ENCODE measurements at places on chromosomes 2 and 18.

GRCh38 chr2:174903264-174903556 is 102.0 kb downstream of the CHN1 start:
- no peak for DNase-seq

DNA sequence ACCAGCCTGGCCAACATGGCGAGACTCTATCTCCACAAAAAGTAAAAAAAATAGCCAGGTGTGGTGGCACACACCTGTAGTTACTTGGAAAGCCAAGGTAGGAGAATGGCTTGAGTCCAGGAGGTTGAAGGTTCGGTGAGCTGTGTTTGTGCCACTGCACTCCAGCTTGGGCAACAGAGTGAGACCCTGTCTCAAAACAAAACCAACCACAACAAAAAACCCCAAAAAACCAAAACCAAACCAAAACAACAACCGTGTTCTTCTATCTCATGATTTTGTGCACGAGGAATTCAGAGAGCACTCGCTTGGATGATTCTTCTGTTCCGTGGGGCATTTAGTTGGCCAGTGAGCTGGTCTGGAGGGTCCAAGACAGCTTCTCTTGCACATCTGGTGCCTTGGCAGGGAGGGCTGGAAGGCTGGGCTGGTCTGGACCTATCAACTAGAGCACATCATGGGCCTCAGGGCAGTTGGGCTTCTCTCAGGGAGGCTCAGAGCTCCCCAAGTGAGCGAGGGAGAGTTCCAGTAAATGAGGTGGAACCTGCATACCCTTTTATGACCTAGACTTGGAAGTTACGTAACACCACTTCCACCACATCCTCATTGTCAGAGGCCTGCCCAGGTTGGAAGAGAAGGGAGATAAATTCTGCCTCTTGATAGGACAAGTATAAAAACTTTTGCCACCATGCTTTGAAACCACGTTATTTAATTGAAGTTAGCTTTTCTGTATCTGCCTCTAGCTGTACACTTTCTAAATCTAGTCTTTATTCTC is 25.2 kb downstream of the SIX2 start:
- no peak for DNase-seq

DNA sequence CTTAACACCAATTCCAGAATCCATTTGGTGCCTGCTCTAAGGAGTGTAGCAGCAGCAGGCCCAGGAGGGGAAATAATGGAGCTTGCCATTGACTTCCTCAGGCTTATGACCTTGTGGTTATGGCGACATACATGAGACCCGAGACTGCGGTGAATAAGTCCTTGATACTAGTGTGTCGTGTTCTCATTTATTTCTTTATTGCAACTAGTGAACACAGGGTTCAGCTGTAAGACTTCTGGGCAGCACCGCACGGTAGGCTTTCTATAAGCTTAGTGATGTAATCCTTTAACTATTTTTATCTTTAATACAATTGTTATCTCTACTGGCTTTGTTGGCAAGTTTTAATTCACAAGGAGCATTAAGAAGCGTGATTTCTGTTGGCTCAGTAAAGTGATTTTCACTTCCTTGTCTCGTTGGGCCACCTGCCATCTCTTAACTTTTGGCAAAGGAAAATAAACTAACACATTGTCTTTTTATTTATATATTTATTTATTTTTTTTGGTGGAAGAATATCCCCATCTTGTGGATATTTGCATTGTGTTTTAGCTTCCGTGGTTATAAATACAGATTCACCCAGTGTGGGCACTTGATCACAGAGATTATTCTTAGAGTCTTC is 139.8 kb downstream of the LTBP1 start:
- DNase-seq, result no peak

- DNase-seq, result no peak
Observed at GRCh38 chr2:101722864-101723263, 25.4 kb downstream of the MAP4K4 start.

DNA sequence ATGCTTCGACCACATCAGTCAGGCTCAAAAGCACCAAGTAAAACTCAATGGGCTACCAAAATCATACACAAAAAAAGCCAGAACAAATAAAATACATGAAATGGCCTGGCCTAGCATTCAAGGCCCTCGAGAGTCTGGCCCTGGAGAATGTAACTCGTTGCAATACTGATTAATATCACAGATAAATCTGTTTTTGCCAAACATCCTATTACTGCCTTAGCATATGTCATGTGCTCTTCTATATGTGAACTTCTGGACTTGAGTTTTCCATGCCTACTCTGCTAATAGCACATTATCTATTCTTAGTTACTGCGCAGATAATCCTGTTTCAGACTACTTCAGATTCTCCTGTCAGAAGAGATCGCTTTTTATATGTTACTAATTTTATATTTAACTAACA is 250.7 kb upstream of the SMAD7 start:
- DNase-seq, result no peak

DNA sequence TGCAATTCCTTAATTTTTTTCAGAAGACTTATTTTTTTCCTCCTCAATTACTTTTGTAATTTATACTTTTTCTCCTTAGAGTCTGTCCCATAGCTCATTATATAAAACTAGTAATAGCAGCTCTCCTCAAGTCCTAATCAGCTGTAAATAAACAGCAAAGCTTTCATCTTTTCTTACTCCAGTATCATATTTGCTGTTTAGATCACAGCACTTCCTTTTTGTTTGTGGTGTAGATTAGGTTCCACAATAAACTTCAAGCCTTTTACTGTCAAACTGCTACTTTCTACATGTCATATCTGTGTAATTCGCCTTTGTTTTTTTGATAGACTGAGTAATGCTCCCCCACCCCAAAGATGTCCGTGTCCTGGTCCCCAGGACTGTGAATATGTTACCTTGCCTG is 25.5 kb downstream of the GCG start:
- no peak for DNase-seq

DNA sequence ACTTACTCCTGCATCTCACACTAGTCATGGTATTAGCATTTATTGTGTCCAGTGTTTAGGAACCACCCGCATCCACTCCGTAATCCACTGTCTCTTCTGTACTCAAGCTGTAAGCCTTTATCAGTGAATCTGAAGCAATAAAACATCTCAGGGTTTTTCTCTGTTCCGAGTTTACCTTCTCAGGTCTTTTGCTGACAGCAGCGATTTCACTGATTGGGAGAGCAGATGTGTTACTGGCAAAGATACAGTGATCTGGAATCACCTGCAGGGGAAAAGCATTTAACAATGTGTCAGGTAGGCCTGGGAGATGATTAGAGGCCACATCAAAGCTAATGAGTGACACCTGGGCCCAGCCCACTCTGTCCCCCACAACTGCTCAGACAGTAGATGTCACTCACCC is 24.6 kb downstream of the GAREM2 start:
- no peak for DNase-seq

Measured in cerebellar nuclear complex (tissue), 1 donor.